ENCODE measurements at places on chromosomes 4 and X. TPM values are rescaled to one million over a fixed set of nuclear protein-coding genes. Genes with fewer than 3 reads are reported as not detected.

Gene ABLIM2
- polyA plus RNA-seq = 12.4 TPM

Gene C4orf51
- polyA plus RNA-seq = not detected

Gene ITIH6
- not detected for polyA plus RNA-seq

Gene NFXL1
- polyA plus RNA-seq = 6.9 TPM

Gene STK26
- 9.1 TPM for polyA plus RNA-seq

Measured in esophagus (tissue), 2 donors.